ENCODE measurements at places on chromosomes 16 and 17.

DNA sequence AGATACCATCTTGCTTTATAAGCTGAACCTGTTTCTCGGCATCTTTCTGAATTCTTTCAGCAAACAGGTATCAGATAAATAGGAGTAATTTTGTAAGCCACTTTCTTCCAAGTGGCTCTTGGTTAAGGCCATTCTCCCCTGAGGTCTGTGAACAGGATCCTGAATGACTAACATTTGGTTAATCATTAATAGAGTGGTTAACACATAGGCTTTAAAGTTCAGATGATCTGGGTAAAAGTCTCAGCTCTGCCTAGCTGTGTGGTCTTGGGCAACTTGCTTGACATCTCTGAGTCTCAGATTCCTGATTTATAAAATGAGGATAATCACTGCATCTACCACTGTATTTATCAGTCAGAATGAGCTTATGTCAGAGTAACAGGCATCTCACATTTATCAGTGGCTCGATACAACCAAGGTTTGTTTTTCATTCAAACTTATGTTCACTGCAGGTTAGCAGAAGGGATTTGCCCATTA, 44.4 kb upstream of the ANKFN1 start:
- DNase-seq, result no peak

- DNase-seq, result peak; percentile 97
Measured at GRCh38 chr17:58338841-58339754, 10.5 kb upstream of the TSPOAP1 start.

GRCh38 chr17:2687074-2687418, 24.5 kb downstream of the CLUH start:
- no peak for DNase-seq

- DNase-seq, result peak; percentile 90
Measured at GRCh38 chr16:48617711-48618148, 7.8 kb upstream of the N4BP1 start.
